ENCODE measurements at places on chromosomes 1 and 21.

GRCh38 chr1:20573987-20574386 is 14.9 kb upstream of the CDA start:
- no peak for DNase-seq

DNA sequence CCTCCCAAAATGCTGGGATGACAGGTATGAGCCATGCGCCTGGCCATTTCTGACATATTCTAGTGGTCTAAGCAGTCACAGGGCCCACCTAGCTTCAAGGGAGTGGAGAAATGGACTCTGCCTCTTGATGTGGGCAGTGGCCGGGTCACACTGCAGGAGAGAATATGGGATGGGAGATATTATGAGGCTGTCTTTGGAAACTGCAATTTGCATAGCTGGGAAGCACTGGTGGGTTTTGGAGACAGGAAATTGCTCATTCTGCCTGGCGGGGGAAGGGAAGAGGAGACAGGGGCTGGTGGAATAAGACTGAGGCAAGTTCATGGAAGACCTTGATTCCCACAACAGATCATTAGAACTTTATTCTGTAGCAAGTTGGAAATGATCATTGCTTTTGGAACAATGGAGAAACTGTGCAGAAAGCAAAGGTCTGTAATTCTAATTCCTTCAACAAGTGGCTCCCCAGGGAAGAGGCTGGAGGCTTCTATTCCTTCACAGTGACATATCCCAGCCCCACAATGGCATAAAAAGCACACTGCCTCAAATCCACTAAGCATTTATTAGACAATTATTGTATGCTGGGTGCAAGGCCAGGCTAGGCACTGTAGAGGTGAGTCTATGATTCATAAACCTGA is 10.5 kb downstream of the NCMAP start:
- no peak for DNase-seq

DNA sequence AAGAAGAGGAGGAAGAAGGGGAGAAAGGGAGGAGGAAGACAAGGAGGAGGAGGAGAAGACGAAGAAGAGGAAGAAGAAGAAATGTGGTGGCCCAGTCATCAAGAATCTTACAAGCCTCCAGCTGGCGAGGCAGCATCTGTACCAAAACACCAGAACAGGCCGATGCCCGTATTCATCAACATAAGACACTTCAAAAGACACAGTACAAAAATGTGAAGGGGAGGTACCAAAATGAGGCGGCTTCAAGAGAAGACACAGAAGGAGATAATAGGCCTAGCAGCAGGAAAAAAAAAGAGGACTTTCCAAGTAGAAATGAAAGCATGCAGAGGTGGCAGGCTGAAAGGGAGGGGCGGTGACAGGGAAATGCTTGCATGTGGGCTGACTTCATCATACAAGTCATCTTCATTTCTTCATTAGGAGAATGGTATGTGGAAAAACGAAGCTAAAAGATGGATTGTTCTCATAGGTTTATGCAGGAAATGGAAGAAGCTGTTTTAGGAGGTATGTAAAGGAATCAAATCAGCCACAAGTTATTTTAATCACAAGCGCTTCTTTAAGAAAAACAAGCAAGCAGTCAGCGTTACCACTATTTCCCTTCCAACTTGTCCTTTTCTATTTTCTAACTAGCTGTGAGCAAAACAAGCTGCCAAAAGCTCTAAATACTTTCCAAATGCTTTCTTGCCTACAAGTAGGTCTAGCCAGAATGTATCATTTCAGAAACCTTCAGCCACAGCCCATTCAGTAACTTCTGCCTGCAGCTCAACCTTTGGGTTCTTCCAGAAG is 192.3 kb downstream of the SLC45A1 start:
- no peak for DNase-seq

DNA sequence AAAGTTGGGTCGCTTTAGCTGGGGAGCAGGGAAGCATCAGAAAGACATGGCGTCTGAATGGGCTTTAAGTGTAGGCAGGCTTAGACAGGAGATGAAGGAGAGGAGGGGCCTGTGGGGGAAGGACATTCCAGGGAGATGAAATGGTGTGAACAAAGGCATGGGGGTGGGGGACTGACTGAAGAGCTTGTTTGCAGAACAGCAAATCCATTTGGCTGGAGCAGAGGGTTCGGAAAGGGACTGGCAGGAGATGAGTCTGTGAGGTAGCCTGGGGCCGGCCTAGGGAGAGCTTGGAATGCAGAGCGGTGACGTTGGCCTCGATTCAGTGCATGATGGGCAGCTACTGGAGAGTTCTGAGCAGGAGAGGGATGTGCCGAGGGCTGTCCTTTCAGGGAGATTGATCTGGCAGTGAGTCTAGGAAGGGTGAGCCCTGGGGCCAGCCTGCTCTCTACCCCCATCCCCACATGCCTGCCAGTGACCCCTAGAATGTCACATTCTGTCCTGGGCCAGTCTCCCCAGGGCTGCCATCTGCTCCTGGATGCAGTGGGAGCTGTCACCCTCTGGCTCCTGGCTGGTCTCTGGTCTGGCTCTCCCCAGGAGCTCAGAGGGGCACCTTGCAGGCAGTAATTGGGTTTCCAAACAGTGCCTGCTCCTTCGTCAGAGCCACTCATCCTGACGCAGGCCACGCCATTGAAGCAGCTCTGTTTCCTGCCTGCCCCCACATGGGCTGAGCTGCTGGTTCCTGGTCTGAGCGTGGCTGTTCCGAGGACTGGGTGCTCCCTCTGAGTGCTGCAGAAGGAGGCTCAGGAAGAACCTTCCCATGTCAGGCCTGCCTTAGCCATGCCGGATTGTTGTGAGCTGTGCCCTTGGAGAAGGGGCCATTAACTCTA is 22.3 kb upstream of the TMEM222 start:
- DNase-seq: no peak

DNA sequence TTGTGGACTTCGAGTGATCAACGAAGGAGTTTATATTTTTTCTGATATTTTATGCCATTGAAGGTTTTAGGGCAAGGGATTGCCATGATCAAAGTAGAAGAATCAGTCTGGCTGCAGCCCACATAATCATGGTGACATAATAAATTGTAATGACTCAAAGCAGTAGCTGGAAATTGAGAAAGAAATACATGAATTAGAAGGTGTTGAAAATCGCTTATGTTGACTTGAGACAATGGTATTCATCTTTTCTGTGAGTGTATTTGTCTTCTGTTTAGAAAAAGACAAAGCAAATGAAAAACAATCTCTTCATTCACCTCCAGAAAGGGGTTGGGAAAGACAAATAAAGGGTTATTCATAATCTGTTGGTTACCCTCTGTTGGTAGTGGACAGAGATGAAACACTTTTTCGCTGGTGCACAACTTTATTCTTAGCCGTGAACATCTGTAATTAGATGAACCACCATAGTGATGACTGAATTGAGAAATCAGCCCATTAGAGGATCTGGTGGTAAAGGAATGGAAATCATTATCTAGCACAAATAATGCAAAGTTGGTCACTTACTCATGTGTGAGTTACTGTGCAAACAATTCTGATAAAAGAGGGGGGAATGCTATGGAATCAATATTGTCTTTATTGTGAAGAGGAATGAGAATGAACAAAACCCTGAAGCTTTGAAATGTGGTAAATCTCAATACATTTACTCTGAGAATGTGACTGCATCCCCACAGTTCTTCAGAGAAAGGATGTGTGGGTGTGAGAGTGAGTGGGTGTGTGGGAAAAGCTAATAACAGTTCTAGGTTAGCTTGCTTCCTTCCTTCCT is 121.8 kb downstream of the NTNG1 start:
- no peak for DNase-seq

- DNase-seq: no peak
Measured at GRCh38 chr1:172781513-172782140, 122.7 kb downstream of the FASLG start.

- DNase-seq: no peak
Measured at GRCh38 chr1:114758256-114758832, 560 bp upstream of the CSDE1 start.

- DNase-seq: no peak
Measured at GRCh38 chr1:43757343-43758053, 50.2 kb downstream of the ST3GAL3 start.

DNA sequence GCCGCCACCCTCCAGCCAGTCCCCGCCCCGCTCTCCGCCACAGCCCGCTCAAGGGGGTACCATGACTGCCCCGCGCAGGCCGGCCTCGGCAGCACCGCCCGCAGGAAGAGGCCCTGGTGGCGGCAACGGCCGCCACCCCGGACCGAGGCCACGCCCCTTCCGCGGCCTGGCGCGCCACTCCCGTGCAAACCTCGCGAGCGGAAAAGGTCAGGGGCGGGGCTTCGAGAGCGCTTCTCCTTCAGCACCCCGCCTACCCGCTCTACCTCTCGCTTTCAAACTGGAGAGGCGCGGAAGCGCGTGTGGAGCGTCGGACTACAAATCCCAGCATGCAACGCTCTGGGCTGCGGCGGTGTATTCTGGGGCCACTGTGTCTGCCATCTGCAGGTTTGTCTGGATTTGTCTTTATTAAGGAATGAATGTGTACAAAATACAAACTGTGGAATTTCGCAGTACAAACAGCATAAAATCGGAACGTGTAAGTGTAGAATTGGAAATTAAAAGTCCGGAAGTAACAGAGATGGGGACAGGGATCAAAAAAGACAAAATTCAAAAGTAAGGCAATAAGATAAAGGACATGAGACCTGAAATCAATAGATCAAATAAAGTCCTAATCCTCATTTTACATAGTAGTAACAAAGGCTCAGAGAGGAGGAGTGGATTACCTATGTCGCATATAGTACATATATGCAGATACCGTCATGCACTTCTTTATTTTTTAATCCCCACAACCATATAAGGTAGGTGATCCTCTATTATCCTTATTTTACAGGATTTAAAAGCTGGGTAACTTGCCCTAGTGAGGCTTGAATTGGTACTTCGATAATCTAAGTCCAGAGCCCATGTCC is 464 bp upstream of the ADSS2 start:
- peak; percentile 98 for DNase-seq

DNA sequence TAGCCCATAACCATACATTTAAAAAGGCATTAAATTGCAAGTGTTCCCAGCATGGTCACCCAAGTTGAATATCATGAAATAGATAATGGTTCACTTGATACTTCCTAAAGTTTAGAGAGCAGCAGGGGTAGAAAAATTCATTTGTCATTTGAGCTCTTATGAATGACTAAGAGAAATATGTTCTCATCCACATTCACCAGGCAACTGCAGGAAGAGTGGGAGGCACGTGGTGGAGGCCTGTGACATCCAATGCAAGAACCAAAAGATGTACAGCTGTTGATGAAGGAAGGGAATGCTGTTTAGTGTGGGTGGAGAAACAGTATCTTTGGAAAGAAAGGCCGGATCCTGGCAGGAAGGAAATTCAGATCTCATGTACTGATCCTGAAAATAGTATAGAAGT is 473.1 kb downstream of the ADGRL2 start:
- no peak for DNase-seq

DNA sequence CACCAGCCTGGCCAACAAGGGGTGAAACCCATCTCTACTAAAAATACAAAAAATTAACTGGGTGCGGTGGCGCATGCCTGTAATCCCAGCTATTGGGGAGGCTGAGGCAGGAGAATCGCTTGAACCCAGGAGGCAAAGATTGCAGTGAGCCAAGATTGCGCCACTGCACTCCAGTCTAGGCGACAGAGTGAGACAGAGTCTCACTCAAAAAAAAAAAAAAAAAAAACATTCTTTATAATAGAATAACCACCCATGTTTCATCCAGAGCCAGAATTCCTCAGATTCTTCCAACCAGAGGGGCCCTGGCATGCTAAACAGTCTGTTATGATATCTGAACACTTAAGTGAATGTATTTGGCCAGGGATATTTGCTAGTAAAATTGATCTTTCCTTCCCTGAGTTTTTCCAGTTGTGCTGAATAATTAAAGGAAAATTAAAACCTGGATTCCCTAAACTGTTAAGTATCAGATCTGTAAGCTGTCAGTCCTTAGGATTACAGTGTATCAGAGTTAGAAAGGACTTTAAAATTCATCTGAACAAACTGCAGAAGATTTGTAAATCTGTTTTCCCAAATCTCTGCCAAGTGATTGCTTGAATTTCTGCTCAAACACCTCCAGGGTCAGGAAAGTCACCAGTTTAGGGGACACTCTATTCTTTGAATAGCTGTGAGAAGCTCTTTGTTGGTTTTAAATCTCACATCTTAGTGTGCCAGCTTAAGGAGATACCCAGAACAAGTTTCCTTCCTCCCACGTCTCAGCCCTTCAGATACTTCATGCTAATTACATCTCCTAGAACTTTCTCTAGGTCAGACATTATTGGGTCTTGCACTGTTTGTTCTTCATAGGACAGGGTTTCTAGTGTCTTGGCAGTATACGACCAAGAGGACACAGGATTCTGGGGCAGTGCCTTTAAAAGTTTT is 84.6 kb upstream of the BMP8A start:
- no peak for DNase-seq

GRCh38 chr21:44965251-44966022 is 25.6 kb downstream of the SLX9 start:
- no peak for DNase-seq

DNA sequence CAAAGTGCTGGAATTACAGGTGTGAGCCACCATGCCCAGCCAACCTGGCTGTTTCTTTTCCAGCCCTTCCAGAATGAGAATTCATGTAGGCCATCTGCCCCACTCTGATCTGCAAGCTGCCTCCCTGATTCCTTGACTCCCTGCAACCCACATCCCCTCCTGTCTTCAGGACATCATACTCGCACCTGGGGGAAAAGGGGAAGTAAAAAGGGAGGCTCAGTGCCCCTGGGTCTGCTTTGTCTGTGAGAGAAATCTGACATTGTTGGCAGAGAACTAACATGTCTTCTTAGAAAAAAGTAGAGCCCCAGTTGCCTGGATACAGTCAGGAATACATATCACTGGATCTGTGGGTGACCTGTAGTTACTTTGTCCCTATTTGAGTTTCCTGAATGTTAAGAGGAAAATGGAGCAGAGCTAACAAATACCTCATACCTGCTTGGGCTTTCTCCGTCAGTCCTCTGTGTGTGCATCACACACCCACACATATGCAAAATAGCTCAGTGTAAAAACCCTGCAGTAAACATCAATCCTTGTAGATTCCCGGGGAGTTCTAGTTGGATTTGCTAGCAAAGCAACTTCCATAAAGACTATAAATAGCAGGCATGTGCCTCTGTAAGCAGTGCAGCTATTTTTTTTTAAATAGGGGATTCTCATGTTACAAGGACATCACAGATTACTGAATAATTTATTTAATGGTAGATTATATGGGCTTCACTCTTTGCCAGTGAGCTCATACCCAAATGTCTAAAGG is 62.9 kb downstream of the TEX35 start:
- no peak for DNase-seq

GRCh38 chr1:150516050-150516591 is 569 bp downstream of the FALEC start:
- DNase-seq: no peak

- no peak for DNase-seq
Measured at GRCh38 chr21:33281096-33281652, 15.0 kb downstream of the IL10RB start.

DNA sequence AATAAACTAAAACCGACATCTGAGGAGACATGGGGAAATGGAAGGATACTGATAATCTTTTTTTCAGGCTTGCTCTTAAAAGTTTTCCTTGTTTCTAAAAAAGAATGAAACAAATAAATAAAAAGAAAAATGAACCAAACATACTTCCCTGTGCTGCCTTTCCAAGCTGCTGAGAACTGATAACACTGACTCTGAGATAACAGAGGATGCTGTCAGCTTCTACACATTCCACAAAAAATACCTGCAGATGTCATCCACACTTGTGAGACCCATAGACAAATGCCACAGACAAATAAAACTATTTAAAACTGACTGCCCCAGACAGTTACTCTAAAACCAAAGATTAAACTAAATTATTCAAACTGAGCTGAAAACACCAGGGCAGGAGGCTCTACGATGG is 12.0 kb upstream of the OR6K3 start:
- no peak for DNase-seq

Data from stimulated activated CD8-positive, alpha-beta memory T cell treated with anti-CD3 and anti-CD28 coated beads, Interleukin-2, amount 100 ng/mL, for 1 hour (primary cell).